HS-27A (cell line): ENCODE measurements at places on chromosomes 2 and 18.
A peak's percentile ranks its signal among the peaks of the same experiment; 100 is the strongest.

GRCh38 chr18:79548986-79549637 is 130.5 kb upstream of the CTDP1 start:
- no peak for DNase-seq

DNA sequence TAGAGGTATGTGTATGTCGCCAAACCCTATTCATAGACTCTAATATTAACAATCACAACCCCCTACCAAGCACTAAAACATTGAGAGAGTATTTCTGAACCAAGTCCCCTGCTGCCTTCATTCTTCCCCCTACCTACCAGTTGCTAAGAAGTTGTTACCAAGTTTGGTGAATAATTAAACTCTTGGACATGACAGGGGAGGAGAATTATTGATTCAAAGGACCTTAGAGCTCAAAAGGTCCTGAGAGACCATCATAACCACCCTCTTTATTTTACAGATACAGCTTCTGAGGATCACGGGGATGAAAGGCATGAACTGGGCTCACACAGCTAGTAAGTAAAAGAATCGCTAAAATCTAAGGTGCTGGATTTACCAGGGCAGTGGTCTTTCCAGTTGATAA is 204.1 kb downstream of the PIK3C3 start:
- DNase-seq, result no peak

- DNase-seq, result no peak
Measured at GRCh38 chr2:191860760-191861466, 14.0 kb upstream of the CAVIN2 start.

GRCh38 chr2:49286726-49287125 is 132.4 kb upstream of the FSHR start:
- no peak for DNase-seq

DNA sequence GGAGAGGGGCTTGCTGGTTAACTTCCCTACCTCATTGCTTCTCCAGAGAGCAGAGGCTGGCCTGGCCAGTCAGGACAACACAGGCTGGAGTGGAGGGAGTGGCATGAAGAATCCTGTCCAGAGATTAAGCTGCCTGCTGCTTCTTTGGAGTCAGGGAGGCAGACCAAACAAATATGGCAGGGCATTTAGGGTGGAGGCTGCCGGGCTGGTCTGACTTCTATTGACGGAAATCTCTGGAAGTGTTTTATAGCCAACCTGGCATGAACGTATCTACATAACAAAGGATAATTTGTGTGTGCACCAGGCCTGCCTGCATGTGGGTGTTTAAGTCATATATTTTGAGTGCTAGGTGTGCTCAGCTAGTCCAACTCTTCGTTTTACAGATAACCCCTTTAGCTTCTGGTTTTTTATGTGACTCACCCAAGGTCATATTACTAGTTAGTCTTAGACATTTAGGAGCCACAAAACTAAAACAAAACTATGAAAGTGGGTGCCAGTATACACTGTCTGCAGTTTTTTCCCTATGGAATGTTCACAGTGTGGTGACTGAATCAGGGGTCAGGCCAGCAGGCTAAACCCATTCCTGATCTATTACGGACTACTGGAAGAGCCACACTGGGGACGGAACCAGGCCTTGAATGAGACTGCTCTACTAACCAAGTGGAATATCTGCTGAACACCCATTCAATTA is 5.5 kb downstream of the NPC1 start:
- peak; percentile 62 for DNase-seq

DNA sequence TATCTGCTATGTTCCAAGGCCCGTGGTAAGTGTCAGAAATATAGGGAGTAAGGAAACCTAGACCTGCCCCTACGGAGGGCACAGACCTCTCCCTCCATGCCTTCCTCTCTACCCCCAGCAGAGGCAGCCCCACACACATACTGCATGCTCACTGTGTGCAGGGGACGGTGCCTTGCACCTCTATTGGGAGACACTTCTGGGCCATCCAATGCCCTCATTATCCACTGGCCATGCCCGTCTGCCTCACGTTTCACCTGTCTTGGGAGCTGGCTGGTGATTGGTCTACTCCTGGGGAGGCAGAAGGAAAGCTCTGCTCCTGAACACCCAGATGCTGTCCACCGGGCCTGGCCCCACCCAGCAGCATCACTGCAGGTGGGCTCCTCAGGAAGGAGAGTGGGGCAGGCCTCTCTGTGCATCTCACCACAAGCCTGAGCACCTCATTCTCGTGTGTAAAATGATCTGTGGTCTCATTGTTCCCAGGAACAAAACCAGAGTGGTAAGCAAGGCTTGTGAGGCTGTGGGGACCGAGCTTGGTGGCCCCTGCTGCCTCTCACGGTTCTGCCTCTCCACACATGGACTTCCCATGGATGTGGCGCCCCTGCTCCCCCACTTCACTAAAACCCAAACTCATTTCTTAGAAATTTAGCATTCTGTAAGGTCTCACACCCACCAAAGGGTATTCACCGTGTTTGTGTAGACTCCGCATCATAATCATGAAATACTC is 312.5 kb upstream of the HS6ST1 start:
- DNase-seq, result no peak
